ENCODE measurements at places on chromosomes 16 and 17.

GRCh38 chr16:87412371-87412995, 20.3 kb downstream of the MAP1LC3B start:
- DNase-seq, result no peak

- no peak for DNase-seq
These were observed 28.5 kb upstream of the C17orf107 start for GRCh38 chr17:4870855-4871254.

- no peak for DNase-seq
These were observed 301.0 kb upstream of the MAF start for GRCh38 chr16:79901522-79901921.

DNA sequence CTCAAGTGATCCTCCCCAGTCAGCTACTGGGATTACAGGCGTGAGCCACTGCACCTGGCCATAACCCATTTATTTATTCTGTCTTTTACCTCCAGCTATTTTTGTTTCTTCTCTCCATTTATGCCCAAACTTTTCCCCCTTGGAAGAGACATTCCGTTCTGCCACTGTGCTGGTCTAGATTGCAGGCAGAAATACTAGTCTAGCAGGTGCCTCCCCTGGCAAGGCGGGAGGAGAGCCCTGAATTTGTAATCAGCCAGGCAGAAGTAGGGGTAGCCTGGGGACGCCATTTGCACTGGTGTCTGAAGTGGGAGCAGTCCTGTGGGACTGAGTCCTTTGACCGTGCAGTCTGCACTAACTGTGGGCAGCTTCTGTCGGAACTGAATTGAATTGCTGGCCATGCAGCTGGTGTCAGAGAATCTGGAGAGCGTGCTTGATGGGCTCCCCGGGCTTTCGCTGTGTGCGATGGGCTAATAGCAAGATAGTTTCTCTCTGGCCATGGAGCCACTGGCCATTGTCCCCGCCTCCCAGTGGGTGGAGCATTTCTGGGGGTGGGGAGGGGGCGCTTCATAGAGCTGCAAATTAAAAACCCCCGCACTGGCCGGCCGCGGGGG, 31.5 kb upstream of the LITAF start:
- DNase-seq, result no peak

DNA sequence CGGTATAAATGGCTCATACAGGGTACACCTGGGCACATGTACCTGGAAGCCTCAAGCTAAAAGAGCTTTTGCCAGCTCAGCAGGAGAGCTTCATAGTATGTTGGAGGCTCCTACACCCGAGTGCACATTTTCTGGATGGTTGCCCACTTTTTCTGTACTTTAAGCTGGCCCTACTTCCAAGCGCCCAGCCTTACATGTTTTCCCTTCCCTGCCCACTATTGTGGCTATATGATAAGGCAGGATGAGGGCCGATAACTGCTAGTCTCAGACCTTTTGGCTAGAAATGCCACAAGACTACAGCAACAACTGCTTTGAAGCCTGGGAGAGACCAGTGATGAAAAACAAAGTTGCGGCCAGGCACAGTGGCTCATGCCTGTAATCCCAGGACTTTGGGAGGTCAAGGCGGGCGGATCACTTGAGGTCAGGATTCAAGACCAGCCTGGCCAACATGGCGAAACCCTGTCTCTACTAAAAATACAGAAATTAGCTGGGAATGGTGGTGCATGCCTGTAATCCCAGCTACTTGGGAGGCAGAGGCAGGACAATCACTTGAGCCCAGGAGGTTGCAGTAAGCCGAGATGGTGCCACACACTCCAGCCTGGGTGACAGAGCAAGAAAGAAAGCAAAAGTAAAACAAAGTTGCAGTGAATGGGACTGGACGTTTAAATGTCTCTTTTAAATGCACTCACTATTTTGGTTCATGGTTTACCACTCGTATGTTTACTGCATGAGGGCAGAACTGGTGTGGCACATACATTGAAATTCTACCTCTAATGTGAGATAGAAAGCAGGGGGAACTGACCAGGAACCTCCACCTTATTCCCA, 14.2 kb upstream of the MARCHF10 start:
- DNase-seq, result no peak

DNA sequence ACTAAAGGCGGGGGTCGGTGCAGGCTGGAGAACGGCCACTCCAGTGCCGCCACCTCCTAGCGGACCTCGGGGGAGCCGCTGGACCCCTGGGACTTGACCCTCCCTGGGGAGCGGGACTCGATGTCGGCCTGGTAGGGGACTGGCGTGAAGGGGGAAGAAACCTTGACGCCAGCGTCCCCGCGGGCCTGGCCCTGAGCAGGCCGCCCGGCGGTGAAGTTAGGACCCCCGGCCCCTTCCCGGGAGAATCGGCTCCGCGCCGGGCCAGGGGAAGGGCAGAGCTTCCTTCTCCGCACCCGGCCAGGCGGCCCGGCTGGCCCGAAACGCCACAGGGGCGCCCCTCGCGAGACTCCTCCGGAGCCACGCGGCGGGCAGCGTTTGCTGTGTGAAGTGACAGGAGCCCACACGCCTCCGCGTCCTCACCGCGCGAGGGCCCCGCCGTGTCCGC, 389 bp downstream of the DUS1L start:
- no peak for DNase-seq

DNA sequence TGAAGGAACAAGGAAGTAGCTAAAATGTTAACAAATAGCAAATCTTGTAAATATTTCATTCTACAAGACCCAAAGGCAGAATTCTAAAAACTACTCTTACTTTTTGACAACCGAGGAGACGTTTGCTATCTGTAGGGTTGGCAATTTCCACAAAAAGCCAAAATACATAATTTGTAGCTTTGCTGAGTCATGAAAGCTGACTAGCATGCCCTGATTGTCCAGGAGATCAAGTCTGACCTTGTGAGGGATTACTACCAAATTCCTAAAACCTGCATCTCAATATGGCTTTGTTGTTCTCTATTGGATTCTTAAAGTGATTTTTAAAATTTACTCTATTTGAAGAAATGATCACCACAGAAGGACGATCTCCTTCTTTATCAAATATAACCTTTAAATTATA, 10.8 kb downstream of the DNAJA2 start:
- DNase-seq, result no peak

DNA sequence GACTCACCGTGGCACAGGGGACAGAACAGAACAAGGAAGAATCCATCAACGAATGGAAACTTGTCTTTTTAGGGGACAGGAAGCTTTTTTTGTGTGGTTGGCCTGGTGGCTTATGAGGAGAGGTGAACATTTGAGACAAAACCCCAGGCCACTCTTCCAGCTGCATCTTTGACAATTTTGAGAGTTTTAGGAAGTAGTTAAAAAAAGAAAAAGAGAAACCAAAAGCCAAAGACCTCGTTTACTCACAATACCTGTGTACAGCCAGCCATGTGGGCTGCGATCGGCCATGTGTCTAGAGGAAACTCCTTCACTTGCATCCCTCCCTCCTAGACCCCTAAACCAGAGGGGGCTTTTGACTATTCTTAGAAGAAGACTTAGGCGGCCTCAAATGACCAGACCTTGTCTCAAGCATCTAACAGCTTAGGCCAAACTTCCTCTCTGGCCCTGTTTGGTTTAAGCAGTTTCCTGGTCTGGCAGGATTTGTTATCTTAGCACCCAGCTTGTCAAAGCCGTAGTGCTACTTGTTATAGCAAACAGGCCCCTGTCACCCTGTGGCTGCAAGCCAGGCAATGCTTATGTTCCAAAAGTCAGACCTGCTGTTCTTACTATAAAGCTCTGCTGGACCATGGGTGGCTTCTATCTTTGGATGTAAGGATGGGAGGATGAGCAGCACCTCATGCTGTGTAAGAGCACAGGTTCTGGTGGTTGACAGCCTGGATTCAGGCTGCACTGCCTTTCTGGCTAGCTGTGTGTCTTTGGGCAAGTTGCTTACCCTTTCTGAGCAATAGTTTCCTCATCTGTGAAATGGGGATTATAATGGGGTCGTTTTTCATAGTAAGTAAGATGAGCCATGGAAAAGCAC, 17.7 kb downstream of the KSR1 start:
- peak; percentile 93 for DNase-seq

GRCh38 chr16:31429314-31429713, 1.2 kb upstream of the COX6A2 start:
- DNase-seq, result no peak

- DNase-seq, result no peak
These were observed 3.0 kb downstream of the MT2A start for GRCh38 chr16:56611281-56611833.

GRCh38 chr17:38451840-38452529, 23.7 kb downstream of the ARHGAP23 start:
- no peak for DNase-seq

DNA sequence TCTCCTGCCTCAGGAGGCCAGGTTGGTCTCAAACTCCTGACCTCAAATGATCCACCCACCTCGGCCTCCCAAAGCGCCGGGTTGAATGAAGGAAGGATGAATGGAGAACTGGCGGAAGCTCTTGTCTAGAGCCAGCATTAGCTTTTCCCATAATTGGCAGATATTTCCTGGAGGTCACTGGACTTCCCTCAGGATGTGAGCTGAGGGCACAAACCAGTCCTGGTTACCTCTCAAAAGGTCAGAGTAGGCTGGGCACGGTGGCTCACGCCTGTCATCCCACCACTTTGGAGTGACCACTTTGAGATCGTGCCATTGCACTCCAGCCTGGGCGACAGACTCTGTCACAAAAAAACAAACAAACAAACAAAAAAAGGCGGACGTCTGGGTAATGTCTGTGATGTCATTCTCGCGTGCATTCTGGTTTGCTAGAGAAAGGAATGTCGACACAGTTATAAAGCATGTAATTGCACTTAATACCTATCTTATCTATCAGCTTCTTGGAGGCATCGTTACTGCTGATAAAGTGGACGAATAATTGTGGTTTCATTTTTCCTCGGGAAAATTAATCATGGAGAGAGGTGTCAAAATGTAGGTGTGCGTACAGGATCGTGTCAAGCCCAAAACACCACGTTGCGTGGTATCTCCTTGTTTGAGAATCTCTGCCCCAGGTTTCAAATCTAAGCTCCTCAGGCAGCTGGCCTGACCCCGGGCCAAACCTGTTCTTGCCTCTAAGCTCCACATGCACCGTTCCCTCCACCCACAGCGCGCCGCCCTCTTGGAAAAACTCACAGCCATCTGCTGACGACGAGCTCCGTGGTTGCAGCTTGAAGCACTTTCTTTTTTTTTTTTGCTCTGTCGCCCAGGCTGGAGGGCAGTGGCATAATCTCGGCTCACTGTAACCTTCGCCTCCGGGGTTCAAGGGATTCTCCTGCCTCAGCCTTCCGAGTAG, 6.4 kb upstream of the CRK start:
- peak; percentile 28 for DNase-seq

DNA sequence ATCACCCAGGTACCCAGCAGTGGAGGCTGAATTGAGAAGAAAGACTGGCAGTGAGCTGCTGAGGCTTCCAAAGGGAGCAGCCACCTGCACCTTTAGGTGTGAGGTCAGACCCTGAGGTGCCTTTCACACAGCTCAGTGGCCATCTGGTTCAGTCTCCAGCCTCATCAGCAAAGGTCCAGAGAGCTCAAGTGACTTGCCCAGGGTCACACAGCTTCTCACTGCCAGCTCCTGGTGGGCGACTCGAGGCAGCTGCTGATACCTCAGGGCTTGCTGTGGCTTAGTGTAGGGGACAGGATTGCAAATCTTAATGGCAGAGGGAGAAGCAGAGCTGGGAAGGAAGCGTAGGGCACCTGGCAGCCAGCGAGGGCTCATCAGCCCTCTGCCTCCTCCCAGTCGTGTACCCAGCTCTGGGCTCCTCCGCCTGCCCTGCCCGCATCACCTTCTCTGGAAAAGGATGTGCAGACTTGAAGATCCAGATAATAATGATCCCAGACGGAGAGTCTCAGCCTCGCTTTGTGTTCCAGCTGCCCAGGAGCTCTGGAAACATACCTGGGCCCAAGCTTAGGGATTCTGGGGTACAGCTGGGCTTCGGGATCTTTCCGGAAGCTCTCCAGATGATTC, 165.3 kb upstream of the GSE1 start:
- DNase-seq, result no peak

DNA sequence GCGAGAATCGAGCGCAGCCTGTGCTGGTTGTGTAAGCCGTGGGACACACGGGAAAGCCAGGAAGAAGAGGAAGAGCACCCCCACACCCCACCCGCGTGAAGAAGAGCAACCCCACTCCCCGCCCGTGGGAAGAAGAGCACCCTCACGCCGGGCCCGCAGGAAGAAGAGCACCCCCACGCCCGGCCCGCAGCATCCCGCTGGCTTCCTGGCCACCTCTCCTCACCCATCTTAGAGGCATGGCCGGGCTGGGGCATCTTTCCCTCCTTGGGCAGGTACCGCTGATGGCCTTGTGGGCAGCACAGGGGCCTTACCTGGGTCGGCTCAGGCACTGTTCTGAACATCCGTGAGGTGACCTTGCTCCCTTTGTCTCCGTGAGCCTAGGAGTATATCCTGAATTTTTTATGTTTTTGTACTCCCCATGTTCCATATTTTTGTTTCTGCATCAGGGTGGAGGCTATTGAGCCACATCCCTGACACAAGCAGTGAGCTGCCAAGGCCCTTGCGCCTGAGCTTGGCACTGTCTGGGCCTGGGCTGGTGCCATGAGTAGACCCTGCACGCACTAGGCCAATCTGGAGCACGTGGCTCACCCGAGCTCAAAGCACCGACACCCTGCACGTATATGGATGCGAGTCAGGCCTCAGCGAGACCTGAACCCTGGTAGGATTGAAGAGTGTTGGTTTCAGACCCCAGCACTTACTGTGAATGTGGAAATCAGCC, 71.4 kb upstream of the KCTD5 start:
- no peak for DNase-seq

DNA sequence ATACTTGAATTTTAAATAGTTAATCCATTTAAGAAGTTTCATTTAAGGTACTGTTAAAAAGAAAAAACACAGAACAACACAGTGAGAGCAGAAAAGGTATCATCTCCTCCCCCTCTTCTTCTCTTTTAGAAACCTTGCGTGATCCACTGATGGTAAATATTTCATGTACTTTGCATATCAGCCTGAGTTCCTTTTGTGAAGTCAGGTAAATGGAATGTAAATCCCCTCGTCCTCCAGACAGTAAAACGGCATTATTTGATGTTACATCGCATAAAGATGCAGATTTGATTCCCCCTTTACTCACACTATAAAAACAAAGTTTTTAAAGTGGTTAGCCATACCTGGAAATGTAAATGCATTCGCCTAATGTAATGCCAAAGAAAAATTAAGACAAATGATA, 234.4 kb downstream of the WWOX start:
- no peak for DNase-seq

DNA sequence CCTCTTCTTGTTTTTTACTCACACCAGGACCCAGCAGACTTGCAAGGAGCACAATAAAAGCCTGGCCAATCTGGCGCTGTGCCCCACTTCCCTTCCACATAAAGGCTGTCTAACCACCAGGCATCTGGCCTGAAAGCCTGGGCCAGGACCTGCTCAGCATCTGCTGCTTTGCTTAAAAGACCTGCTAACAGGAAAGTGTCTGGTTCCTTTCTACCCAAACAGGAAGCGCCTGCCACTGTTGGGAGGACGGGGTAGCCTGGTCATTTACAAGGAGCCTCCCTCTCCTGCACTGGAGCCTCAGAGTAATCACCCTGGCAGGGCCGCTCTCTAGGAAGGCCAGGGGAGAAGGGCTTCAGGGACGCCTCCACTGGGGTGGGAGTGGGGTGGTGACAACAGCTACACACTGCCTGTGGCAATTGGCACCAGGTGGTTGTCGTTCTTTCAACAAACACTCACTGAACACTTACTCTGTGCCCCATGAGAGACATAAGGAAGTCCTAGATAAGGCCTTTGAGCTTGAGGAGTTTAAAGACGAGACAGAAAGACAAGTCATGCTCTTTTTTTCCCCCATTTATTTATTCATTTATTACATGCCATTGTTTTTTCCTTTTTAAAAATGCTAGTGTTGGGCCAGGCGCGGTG, 6.3 kb upstream of the MMP28 start:
- DNase-seq, result no peak

- DNase-seq, result no peak
These were observed 4.1 kb downstream of the ASIC2 start for GRCh38 chr17:33288954-33289353.

GRCh38 chr17:17822189-17822588, 14.6 kb downstream of the SREBF1 start:
- no peak for DNase-seq
